SK-N-DZ (cell line): ENCODE measurements at places on chromosomes 4 and X.

- no peak for DNase-seq
These were observed 316.1 kb upstream of the EMCN start for GRCh38 chr4:100833906-100834305.

- no peak for DNase-seq
These were observed 13.8 kb downstream of the TENM3 start for GRCh38 chr4:182257016-182257415.

DNA sequence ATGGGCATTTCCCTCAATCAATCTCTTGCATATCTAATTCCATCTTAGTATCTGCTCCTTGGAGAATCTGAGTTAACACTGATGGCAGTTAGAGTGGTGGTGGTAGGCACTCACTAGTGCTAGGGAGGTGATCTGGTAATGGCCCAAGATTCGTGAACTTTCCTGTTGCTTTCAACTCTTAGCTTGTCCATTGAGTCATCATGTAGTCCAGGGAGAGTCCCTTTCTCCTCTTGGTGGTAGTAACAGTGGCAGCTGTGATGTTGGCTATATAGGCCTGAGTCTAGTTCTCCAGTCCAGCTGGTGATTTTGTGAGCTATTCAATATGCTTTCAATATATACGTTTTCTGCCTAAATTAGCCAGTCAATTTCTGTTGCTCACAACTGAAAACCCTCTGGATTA lies 7.0 kb upstream of the XKRX start:
- no peak for DNase-seq

- no peak for DNase-seq
These were observed 76.3 kb upstream of the ADRA2C start for GRCh38 chr4:3689576-3690550.

GRCh38 chr4:22238742-22239141 lies 277.1 kb downstream of the ADGRA3 start:
- DNase-seq: peak; percentile 42

- DNase-seq: no peak
These were observed 725.1 kb downstream of the C4orf33 start for GRCh38 chr4:129821073-129821472.

- no peak for DNase-seq
These were observed 172.0 kb downstream of the CFAP299 start for GRCh38 chr4:80507507-80507906.

DNA sequence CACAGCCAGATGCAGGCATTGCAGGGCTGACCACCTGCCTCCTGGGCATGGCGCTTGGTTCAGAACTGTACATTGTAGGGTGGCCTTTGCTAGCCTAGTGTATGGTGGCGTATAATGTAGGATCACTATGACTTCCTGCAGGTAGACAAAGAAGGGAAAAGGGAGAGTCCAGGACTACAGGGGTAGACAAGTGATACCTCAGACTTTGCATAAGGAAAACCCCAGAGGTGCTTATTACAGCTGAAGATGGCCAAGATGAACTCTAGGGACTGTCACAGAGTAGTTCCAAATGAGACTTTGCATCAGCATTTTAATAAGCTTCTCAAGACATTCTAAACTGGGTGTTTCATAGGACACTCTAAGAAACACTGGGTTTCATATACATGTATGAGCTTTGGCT lies 116.4 kb upstream of the PUDP start:
- no peak for DNase-seq

DNA sequence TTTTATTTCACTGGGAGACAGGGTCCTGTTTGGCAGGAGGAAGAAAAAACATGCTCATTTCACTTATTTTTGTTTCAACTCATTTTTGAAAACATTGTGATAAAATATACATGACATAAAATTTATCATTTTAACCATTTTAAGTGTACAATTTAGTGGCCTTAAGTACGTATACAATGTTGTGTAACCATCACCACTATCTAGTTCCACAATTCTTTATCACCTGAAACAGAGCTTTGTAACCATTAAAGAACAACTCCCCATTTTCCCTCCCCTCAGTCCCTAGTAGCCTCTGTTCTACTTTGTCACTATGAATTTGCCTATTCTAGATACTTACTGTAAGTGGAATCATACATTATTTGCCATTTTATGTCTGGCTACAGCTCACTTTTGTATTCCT lies 143.8 kb downstream of the GPAT3 start:
- no peak for DNase-seq

GRCh38 chr4:118398226-118399090 lies 45.7 kb upstream of the PRSS12 start:
- DNase-seq: no peak

GRCh38 chrX:78548012-78548411 lies 111.1 kb downstream of the RTL3 start:
- DNase-seq: no peak

GRCh38 chr4:17681281-17682221 lies 67.1 kb downstream of the MED28 start:
- DNase-seq: no peak

- DNase-seq: no peak
These were observed 167.9 kb downstream of the COL4A6 start for GRCh38 chrX:108270280-108270679.

- no peak for DNase-seq
These were observed 30.6 kb downstream of the HOPX start for GRCh38 chr4:56650262-56651055.

GRCh38 chr4:86837691-86838503 lies 11.3 kb downstream of the SLC10A6 start:
- no peak for DNase-seq

DNA sequence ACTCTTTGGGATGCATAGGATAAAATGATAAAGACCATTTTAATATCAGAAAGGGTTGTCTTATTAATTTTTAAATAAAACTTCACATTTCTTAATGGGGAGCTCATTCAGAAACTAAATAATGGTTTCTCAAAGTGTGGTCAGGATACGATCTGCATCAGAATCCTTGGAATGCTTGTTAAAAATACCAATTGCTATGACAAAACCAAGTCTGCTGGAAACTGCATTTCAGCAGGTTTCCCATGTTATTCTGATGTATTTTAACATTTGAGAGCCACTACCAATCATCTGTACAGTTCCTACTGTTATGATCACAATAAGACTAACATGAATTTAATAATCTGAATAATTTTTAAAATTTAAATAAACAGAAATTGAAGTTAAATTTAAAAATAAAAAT lies 115.1 kb downstream of the SOWAHB start:
- no peak for DNase-seq

- no peak for DNase-seq
These were observed 20.5 kb downstream of the SEPTIN11 start for GRCh38 chr4:76969941-76970529.

DNA sequence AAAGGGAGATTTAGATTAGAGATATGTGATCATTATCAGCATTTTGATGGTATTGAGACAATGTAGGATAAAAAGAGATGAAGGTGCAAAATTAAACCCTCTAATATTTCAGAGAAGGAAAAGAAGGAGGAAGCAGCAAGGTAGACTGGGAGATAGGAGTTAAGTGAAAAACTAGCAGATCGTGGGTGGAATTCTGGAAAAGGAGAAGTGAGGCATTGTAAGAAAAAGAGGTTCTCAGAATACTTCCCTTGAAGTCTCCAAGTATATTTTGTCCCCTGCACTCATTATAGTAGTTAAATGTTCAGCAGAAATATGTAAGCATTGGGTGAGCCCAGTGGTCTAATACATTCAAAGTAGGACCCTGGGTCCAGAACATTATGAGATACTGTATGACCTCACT lies 30.3 kb downstream of the COPS4 start:
- no peak for DNase-seq

DNA sequence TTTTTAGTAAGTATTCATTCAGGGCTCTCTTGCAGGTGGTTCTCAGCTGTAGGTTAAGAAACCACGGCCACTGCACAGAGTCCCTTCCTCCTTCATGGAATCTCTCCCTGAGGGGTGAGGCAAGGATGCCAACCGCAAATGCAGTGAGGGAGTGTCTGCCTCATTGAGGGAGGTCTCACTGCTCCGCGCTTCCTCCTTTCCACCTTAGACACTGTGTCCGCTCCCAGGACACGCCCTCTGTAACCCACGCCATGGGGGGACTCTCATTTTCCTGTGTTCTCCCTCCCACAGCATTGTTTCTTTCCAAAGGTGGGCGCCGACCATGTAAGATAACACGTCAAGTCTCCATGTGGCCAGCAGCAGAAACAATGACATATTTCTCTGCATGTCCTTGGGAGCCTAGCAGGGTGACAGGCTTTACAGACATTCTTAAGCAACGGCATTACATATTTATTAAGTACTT lies 63.2 kb downstream of the SEPSECS start:
- DNase-seq: no peak

- DNase-seq: no peak
These were observed 1025.8 kb upstream of the LCORL start for GRCh38 chr4:19047279-19047880.
